ENCODE measurements at places on chromosomes 11 and 22.

DNA sequence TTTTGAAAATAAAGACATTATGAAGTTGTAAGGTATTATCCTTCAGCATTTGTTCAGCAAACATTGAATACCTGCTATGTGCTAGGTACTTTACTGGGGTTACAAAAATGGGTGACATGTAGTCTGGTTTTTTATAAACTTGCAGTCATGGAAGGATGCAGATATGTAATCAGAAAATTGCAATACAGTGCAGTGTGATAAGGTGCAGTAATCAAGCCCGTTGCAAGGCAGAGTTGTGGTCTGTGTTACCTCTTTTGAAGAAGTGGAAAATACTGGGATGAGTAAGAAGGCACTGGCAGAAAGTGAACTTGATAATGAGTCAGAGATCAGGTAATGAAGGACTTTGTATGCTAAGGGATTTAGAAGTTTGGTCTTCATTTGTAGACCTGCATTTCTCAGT lies 8.1 kb downstream of the FBXO7 start:
- DNase-seq = no peak

DNA sequence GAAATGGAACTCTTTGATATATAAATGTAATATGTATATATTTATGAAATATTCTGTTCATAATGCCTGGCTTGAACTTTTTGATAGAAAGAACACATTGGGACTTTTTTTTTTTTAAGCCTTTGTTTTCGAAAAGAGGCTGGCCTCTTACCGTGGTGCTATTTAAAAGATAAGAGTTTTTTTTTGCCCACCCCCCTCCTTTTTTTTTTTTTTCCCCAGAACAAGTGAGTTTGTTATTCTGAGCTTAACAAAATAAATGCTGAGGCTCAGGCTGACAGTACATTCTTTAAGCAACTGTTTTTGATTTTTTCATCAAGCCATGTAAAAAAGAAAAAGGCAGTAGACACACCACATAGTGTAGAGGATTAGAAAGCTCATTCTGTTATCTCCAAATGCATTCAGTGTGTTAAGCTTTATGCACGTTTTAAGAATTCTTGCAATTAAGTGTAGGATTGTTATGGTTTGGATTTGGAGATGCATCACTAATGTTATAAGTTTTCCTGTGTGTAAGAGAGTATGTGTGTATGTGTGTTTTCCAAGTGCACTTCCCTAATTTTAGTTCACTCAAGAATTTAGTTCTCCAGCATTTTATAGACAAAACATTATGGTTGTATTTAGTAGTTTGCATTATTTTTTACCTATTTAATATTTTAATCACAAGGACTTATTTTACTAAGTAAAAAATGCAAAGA lies 12.0 kb downstream of the PDHX start:
- DNase-seq = no peak

- no peak for DNase-seq
These were observed 9.4 kb downstream of the BMAL1 start for GRCh38 chr11:13287036-13287435.

DNA sequence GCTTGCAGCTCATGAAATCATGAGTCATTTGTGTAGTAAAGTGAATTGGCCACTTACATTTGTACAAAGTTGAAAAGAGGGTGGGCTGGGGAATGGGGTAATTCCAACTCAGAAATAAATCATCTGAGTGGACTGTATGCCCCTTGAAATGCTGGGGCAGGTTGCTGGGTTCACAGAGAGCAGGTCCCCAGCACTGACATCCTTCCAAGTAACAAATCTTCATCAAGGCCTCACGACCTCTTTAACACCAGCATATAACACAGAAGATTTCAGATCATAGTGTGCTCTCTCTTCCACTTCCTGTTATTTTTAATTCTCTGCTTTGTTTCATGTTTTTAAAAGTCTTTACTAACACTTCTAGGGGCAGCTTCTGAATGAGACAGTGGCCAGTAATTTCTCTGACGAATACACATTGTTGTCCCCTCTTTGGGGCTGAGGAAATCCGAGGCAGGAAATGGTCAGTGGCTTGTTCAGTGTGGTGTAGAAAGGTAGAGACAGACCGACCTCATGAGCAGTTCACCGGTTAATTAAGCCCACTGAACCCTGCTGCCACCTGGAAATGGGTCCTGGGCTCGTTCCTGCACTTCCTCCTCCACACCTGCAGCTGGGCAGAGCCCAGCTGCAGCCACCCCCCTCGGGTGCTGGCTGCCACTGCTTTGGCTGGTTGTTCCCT lies 127.7 kb downstream of the MAML2 start:
- no peak for DNase-seq

- DNase-seq = no peak
These were observed 629.5 kb upstream of the ANO3 start for GRCh38 chr11:25702417-25702816.

DNA sequence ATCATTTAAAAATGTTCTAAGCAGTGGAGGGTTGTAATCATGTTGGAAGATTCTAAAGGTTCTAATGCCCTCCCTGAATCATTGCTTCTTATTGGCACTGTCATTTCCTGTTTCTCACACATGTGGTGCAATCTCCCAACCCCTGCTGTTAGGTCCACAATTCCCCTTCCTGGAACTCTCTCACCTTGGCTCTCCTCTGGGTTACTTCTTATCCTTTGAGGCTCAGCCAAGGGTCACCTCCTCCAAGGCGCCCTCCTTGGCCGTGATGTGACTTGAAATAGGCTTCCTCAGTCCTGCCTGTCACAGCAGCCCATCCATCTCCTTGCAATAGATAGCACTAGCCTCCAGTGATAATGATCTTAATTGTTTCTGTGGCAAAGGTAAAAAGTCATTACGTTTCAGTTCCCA lies 149.8 kb downstream of the TTC17 start:
- DNase-seq = no peak

- no peak for DNase-seq
These were observed 661.4 kb upstream of the FAT3 start for GRCh38 chr11:91563176-91563575.

DNA sequence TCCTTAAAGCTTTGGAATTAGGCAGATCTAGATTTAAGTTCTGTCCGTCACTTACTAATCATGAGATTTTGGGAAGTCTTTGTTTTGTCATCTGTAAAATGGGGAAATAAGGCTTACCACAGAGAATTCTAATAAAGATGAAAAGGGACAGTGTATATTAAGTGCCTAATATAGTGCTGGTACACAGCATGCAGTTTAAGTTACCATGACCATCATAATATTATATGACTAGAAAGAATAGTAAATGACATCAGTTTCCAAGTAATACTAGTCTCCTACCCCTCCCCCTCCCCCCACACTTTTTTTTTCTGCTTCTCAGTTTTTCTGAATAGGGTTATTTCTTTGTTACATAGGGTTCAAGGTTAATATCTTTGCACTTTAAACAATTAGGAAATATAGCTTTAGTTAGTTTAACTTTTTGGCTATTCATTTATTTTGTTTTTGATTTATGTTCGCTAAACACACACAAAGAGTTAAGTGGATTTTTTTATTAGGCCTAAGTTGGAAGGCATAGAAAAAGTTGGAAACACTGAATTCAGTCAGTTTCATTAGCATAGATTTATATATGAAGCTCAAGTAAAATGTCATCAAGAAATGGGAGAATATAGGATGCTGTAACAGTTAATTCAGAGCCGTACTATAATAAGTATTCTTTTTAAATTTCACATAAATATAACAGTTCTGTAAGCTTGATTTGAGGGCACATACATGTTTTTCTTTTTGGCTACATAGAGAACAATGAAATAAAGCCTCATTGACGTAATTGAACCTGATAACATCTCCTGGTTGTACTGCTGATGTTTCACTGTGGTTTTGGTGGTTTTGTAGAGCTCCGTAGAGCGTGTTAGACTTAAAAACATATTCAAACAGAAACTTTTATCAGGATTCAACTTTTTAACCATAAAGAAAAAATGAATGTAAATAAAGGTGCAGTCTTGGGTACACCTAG lies 121.2 kb downstream of the PDE3B start:
- DNase-seq = no peak
